ENCODE measurements at places on chromosomes 3 and 15. TPM values are rescaled to one million over a fixed set of nuclear protein-coding genes. Genes with fewer than 3 reads are reported as not detected.

Gene HRG
- under 0.01 TPM for total RNA-seq

Gene PPP4R2
- 79.2 TPM for total RNA-seq

Gene TNNC1
- 1.8 TPM for total RNA-seq

Gene SSUH2
- total RNA-seq = not detected

Gene DYNLT2B
- total RNA-seq = 8.7 TPM

Gene PSTPIP1
- total RNA-seq = not detected

Gene TAGLN3
- total RNA-seq = 0.74 TPM

Gene LCTL
- total RNA-seq = 0.28 TPM

Gene STT3B
- total RNA-seq = 186 TPM

Gene IL17RE
- 0.14 TPM for total RNA-seq

Gene VWA5B2
- total RNA-seq = not detected

Gene NEK10
- 15.8 TPM for total RNA-seq

Gene SNTN
- not detected for total RNA-seq

Gene TTLL13
- 0.14 TPM for total RNA-seq
